GM12864 (cell line): ENCODE measurements at places on chromosomes 2 and 18.

DNA sequence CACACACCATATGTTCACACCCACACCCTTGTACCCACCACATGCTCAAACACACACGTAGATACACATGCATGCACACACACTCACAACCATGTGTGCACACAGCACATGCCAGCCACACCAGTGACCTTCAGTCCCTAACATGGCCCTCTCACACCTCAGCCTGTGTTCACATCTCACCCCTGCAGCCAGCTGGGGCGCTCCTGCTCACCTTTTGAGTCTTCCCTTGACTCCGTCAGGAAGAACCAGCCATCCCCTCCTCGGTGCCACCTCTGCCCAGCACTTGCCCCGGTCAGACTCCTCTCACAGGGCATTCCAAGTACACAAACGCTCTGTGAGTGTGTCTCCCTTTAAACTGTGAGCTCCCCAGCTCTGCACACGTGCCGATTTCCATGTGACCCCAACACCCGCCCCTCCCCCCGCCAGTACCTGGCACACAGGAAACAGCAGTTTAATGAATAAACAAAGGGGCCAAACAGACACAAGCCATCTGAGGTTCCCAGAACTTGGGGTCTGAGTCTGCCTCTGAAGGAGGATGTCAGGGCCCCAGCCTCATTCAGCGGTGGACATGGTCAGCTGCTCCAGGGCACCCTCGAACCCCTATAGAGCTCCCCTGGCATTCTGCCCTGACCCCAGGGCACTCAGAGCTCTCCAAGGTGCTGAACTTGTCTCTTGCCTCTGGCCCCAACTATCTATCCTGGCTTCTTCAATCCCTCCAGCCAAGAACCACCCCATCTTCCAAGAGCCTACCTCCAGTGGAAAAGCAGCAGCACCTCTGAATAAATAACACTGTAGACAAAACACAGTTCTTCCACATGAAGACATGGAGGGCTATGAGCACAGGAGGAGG, 252.9 kb downstream of the ATAD2B start:
- DNase-seq: no peak

- DNase-seq: no peak
Observed at GRCh38 chr18:63292831-63293683, 26.5 kb downstream of the BCL2 start.

- no peak for DNase-seq
Observed at GRCh38 chr2:239715606-239716005, 309.5 kb downstream of the NDUFA10 start.

DNA sequence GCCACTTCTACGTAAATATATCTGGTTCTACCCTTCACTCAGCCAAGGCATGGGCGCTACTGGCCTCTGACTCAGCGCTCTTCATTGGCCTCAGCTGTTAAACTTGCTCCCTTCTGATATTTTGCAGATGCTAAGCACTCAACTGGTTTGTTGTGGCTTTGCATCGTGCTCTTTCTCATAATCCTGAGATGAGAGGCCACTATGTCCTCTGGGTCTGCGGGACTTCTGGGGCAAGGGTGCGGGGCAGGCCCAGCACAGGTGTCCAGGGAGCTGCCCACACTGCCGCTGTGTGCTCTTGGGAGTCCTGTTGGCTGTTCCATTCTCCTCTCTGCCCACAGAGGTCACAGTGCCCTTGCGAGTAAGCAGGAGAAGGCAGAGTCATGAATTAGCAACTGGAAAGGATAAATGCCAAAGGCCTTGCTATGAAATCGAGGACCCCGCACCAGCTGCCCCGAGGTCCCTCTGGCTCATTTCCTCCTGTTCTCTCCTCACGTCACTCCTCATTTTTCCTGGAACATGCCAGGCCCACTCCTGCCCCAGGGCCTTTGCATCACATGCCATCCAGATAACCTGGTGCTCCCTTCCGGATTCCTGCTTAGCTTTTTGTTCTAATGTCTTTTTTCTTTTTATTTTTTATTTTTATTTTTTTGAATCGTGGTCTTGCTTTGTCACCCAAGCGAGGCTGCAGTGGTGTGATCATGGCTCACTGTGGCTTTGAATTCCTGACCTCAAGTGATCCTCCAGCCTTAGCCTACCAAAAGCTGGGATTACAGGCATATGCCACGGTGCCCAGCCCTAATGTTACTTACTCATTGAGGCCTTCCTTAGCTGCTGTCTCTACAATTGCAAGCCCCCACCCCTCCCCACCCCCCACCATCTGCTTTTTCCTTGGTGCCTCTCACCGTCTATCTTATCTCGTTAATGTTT, 34.9 kb upstream of the MAT2A start:
- no peak for DNase-seq
